ENCODE measurements at places on chromosomes 4 and X.

DNA sequence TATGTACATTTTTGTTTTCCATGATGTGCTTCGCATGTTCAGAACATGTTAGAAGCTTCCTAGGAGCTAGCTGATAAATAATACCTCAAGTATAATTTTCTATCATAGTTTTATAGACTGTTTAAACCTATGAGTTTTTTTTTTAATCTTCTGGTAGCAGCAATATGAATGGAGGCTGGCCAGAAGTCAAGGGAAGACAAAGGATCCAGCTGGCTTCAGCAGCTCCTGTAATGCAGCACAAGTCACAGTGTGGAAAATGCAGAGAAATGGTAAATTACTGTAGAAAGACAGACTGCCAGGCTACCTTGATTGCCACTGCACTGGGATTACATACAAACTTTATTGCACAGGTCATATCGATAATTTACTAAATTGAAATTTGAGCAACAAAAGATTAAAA, 537.9 kb downstream of the IQCM start:
- DNase-seq: no peak

DNA sequence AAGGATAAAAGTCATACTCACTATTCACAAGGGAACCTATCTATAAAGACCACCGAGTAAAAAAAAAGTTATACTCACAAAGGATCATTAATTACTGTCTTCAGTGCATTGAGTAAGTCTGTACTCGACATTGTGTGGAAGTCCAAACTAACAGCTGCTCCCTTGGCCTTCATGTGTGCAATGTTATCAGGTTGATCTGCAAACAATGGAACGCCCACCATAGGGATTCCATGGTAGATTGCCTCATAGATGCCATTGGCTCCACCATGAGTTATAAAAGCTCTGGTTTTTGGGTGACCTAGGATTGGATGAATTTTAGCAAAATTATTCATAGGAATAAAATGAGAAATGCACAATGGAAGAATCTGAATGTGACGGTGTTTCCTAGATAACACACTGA, 10.6 kb downstream of the UGT2B4 start:
- no peak for DNase-seq

- no peak for DNase-seq
Measured at GRCh38 chr4:75916091-75916661, 13.9 kb upstream of the PPEF2 start.

- DNase-seq: no peak
Measured at GRCh38 chrX:95435198-95435597, 1249.4 kb upstream of the DIAPH2 start.

- no peak for DNase-seq
Measured at GRCh38 chrX:121336831-121337421, 289.5 kb downstream of the GLUD2 start.

- no peak for DNase-seq
Measured at GRCh38 chr4:105102016-105102415, 44.7 kb upstream of the TET2 start.

GRCh38 chrX:39418731-39419638, 617.7 kb downstream of the MID1IP1 start:
- DNase-seq: no peak

DNA sequence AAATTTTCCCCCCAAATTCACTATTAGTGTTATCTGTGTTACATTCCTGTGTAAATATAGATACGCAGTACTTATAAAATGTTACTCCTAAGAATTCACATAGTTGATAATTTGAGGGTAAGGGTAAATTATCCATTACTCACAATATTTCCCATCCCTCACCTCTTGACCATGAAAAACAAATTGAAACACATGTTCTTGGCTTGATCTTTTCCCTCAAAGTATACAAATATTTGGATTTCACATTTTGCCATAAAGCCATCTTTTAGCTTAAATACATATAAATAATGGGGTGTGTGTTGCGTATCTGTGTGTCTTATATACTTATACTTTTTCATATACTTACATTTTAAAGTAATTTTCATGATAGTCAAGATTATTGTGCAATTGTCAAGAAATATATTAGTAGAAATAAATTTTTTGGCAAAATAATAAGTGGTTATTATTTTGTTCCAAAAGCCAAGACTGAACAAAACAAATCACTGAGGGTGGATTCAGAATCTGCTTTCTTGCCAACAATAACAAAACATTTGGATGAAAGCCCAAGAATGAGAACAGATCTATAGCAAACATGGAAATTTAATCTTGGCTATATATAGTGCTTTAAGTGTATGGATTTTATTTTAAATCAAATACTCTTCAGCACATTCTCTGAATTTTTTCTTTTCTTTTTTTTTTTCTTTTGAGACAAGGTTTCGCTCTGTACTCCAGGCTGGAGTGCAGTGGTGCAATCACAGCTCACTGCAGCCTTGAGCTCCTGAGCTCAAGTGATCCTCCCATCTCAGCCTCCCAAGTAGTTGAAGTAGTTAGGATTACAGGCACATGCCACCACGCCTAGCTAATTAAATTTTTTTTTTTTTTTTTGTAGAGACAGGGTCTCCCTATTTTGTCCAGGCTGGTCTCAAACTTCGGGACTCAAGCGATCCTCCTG, 48.5 kb upstream of the PRSS48 start:
- no peak for DNase-seq

GRCh38 chrX:136475236-136475635, 12.5 kb upstream of the BRS3 start:
- DNase-seq: no peak

DNA sequence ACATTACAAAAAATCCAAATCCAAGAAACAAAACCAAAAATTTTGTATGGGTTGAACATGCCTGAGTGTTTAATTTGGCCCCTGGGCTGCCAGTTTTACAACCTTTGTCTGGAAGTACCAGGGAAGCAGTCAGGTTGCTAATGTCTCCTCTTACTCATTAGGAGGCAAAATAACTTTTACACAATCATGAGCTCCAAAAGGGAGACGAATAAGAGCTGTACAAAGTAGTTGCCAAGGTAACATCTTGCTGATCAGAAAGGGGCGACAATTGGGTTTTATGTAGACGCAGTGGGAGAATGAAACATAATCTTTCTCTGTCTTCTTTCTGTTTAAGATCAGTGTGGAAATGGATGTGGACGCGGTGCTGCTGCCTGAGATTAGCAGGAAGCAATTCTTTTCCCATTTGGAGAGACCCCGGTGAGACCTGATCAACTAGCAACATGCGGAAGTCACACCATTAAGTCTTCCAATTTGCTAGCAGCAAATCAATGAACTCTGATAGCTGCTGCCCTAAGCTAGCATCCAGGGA, 90.7 kb upstream of the IGFBP7 start:
- DNase-seq: no peak

DNA sequence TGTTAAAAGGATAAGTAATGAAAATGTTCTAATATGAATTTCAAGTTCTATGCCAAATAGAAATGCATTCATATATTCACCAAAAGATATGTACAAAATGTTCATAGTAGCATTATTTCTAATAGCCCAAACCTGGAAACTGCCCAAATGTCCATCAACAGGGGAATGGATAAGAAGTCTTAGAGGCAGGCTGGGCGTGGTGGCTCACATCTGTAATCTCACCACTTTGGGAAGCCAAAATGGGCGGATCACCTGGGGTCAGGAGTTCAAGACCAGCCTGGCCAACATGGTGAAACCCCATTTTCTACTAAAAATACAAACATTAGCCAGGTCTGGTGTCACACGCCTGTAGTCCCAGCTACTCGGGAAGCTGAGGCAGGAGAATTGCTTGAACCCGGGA, 2.3 kb upstream of the HPRT1 start:
- no peak for DNase-seq

All from activated CD8-positive, alpha-beta memory T cell treated with anti-CD3 and anti-CD28 coated beads, Interleukin-2, amount 50 U/mL, for 4 hours (primary cell).